SK-MEL-5 (cell line): ENCODE measurements at places on chromosomes 7 and 10.

DNA sequence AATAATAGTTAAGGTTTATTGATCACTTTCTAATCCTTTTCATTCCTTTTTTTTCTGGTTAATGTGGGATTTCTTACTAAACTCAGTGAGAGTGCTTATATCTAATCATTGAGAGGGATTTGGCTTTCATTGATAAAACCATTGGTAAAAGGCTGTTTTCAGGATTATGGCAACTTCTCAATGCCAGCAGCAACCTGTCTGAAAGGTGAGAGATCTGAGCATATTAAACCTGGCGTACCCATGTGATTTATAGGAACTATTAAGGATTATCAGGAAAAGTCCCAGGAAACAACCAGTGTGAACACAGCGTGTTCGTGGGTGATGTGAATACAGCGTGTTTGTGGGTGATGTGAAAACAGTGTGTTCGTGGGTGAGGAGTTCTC lies 65.9 kb downstream of the PDIA4 start:
- DNase-seq = no peak

- DNase-seq = no peak
These were observed 36.6 kb upstream of the CYP2C19 start for GRCh38 chr10:94725871-94726270.

GRCh38 chr7:148718431-148718830 lies 19.7 kb downstream of the CUL1 start:
- no peak for DNase-seq

DNA sequence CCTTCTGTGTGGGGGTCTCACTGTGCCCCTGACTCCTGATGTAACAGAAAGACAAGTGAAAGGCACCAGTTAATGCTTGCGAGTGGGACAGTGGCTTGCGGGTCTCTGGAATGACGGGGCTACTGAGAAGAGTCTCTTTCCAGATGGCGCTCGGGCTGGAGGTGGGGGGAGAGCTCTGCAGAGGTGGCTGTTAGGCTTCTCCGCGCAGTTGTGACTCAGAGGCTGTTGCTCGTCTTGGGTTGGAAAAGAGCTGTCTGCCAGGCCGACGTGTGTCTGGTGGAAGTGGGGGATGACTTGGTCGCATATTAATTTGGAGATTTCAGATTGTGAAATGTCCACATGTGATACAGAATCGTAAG lies 27.9 kb upstream of the SH2B2 start:
- DNase-seq = no peak

- no peak for DNase-seq
These were observed 2.6 kb downstream of the ST7 start for GRCh38 chr7:116955801-116956476.

GRCh38 chr7:69817121-69817520 lies 218.8 kb downstream of the AUTS2 start:
- DNase-seq = no peak

GRCh38 chr7:107813524-107813923 lies 10.5 kb upstream of the SLC26A3 start:
- no peak for DNase-seq

GRCh38 chr7:121620953-121621606 lies 225.0 kb upstream of the FAM3C start:
- DNase-seq = no peak

DNA sequence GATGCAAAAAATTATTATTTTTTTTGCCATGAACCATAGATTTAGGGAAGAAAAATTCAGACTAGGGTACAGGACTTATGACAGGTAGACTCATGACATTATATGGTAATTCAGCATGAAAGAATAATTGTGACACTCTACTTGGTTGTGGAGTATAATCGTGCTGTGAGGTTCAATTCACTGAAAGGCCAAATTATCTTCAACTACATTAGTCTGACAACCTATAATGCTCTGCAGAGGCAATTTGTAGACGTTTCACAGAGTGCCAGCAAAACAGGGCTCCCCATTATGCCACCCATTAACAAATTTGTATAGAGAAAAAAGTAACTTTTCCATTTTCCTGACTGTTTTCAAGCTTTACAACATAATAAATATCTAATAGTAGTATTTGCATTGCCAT lies 292.6 kb downstream of the LRMDA start:
- no peak for DNase-seq

- no peak for DNase-seq
These were observed 23.7 kb downstream of the PARP12 start for GRCh38 chr7:140039066-140039465.

DNA sequence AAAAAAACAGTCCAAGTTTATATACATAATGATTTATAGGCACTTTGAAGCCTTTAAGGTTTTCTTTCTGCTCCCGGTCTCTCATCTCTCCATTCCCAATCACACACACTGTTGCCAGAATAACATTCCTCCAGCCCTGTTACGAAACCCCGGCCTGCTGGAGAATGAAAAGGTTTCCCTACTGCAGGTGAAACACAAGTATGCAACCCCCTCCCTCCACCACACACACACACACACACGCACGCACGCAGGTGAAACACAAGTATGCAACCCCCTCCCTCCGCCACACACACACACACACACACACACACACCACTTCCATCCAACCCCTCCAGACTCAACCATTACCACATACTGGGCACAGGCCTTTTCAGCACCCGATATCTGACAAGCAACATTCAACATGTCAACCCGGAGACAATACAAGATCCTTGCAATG lies 87.5 kb downstream of the PARD3 start:
- no peak for DNase-seq

GRCh38 chr10:2744547-2745200 lies 322.7 kb upstream of the PFKP start:
- DNase-seq = no peak
